A549 treated with CpdA at 1 μM for 4 hours (cell line): ENCODE measurements at places on chromosomes 3 and 15. TPM values are rescaled to one million over a fixed set of nuclear protein-coding genes. Genes with fewer than 3 reads are reported as not detected.

UBR1 gene
- total RNA-seq: 3.1 to 5.4 TPM (median 4.3 TPM) in 5 replicates

CEMIP gene
- 2.2 to 3.0 TPM (median 2.4 TPM) in 5 replicates for total RNA-seq

ADGRG7 gene
- not detected in 5 replicates for total RNA-seq

CHDH gene
- total RNA-seq: 2.3 to 3.5 TPM (median 2.7 TPM) in 5 replicates

SKOR1 gene
- total RNA-seq: 0.03 TPM in 2 of 5 replicates, not detected in the others

CCDC39 gene
- not detected in 5 replicates for total RNA-seq

LSAMP gene
- 0.06 to 0.30 TPM (median 0.08 TPM) in 5 replicates for total RNA-seq

CNTN3 gene
- total RNA-seq: not detected in 5 replicates

TMEM44 gene
- total RNA-seq: 8.0 to 13.4 TPM (median 11.4 TPM) in 5 replicates

FANCI gene
- total RNA-seq: 46.5 to 65.8 TPM (median 60.1 TPM) in 5 replicates

ZNF502 gene
- total RNA-seq: 1.2 to 2.1 TPM (median 1.5 TPM) in 5 replicates

STRIT1 gene
- not detected in 5 replicates for total RNA-seq

B2M gene
- 421 to 497 TPM (median 446 TPM) in 5 replicates for total RNA-seq

KBTBD8 gene
- 0.32 to 0.83 TPM (median 0.65 TPM) in 5 replicates for total RNA-seq

FETUB gene
- total RNA-seq: 0.05 to 0.13 TPM in 2 of 5 replicates, not detected in the others

TMEM207 gene
- not detected in 5 replicates for total RNA-seq

MAPK6 gene
- total RNA-seq: 40.3 to 70.0 TPM (median 48.2 TPM) in 5 replicates

TGM4 gene
- 0.02 to 0.08 TPM (median 0.06 TPM) in 4 of 5 replicates, not detected in the other for total RNA-seq

GOLGA8Q gene
- 0.10 to 0.38 TPM in 2 of 5 replicates, not detected in the others for total RNA-seq

RNF168 gene
- total RNA-seq: 4.2 to 5.6 TPM (median 4.5 TPM) in 5 replicates
